ENCODE measurements at places on chromosomes 7 and 10.

DNA sequence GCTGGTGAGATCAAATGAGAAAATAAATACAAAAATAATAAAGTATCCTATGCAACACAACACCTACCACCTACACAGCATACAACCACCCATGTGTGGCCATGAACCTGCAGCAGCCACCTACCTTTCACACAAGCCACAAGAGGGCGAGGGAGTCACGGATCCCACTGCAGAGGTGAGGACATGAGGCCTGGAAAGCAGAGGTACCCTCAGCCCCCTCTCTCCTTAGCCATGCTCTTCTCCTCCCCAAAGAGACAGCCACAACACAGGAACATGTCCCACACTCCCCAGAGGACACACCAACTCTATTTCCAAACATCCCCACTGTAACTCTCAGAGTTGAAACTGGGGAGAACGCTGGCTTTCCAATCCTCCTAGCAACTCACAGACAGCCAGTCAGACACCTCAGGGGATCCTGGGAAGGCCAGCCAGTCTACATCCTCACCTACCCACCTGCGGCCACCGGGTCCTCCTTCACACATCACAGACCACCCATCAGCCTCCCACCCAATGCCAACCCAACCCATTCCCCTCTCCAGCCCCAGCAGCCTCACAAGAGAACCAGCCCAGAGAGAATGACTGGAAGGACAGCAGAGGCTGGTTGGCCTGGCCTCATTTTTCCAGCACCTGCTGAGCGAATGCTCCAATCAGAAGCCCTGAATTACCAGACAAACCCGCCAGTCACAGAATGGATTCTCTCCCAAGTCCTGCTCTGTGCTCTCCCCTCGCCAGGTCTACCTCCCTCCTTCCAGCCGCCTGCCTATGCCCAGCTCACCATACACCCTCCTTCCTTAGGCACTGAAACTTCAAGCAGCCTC is 18.4 kb downstream of the DLG5 start:
- no peak for DNase-seq

GRCh38 chr7:110922906-110923305 is 168.0 kb upstream of the LRRN3 start:
- no peak for DNase-seq

- no peak for DNase-seq
These were observed 28.2 kb downstream of the UMAD1 start for GRCh38 chr7:7668706-7669105.

- DNase-seq = no peak
These were observed 13.1 kb upstream of the BRAF start for GRCh38 chr7:140937702-140938264.

GRCh38 chr10:8042721-8043568 is 11.5 kb upstream of the GATA3 start:
- DNase-seq = no peak

DNA sequence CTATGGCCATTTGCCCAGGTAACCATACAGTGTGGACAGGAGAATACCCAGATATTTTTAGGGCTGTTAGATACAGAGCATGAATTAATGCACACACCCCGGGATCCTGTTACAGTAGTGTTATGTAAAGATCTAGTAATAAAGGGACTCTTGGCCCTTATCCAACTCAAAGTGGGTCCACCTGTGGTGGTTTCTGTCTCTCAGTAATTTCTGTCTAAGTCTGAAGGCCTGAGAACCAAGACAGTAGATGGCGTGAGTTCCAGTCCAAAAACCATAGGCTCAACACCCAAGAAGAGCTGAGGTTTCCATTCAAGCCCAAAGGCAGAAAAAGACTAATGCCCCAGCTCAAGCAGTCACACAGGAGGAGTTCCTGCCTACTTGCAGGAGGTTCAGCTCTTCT is 277.7 kb downstream of the ZEB1 start:
- no peak for DNase-seq

DNA sequence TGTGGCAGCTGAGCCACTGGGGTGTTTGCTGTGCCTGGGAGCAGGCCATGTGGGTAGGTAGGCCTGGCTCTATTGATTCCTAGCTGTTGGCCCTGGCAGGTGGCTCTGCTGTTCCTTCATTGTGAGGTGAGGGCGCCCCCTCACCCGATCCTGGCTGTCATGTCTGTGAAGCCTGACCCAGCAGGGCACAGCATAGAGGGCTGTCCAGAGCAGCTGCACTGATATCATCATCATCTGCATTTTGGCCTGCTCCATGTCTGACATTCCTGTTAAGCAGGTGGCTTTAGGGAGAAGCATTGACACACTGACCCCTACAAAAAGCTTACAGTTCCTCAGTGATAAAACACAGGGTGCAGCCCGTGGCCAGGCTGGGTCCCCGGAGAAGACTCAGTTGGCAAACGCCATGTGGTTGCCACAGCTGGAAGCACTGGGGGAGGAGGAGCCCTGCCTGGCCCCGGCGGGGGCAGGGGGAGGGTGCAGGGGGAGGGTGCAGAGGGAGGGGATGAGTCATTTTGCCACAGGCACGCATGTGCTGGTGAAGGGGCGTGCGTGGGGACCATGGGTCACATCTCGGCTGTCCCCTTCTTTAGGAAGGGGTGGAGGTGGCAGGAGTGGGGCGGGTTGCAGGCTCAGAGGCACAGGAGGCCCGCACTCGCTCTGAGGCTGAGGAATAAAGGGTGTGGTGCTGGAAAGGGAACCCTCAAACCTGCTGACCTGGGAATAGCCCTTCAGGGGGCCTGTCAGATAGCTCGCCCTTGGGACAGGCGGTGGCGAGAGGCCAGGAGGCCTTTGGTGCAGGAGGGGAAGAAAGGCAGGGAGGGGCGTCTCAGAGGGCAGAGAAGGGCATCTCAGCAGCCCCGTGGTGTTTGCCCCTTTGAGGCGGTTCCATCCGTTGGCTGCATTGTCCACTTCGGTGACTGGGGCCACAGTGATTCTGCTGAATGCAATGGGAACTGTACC is 31.6 kb downstream of the IKZF1 start:
- DNase-seq = no peak

DNA sequence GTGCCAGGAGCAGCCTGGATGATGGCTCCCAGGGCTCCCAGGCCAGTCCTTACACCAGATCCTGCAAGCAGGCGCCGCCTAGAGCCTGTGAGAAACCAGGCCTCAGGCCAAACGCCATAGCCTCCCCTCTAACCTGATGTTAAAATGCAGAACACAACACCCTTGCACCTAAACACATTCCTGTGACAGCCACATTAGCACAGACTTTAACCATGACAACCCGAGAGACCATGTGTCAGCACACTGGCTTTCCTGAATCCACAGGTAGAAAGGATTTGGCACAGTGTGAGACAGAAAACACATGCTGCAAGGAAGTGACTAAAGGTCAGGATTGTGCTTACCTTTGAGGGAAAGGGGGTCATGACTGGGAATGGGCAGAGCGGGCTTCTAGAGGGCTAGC is 59.9 kb downstream of the SGMS1 start:
- no peak for DNase-seq

DNA sequence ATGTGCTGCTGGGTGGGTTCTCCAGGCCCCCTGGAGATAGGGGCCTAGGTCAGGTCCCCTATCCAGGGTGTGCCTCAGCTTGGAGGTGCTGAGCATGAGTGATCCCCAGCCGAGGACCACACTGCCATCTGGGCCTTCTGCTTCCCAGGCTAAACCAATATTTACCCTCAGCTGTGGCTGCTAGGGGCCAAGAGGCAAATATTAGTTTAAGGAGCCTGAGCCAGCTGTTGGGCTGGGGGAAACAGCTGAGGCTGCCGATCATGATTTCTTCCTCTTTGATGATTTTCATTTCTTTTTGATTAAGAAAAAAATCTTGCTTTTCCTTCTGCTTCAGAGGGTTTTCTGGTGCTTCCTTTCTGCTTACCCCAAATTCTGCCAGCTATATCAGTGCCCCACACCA is 83.4 kb downstream of the NEURL1 start:
- no peak for DNase-seq

DNA sequence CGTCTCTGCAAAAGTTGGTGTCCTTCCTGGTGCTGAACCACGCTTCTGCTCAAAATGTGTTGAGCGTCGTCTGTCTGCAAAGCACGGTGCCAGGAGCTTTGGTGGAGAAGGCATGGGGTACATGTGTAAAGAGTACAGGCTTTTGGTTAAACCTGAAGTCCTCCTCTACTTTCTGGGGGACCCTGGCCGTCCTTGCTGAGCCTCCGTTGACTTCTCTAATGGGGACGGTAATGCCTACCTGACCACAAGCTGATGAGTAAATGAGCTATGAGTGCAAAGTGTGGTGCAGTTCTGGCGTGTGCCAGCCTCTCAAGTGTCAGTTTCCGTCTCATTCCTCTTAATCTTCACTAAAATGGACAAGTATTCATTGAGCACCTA is 527 bp upstream of the HERPUD2 start:
- DNase-seq = no peak

GRCh38 chr10:89302625-89303024 is 779 bp downstream of the IFIT2 start:
- DNase-seq = no peak

DNA sequence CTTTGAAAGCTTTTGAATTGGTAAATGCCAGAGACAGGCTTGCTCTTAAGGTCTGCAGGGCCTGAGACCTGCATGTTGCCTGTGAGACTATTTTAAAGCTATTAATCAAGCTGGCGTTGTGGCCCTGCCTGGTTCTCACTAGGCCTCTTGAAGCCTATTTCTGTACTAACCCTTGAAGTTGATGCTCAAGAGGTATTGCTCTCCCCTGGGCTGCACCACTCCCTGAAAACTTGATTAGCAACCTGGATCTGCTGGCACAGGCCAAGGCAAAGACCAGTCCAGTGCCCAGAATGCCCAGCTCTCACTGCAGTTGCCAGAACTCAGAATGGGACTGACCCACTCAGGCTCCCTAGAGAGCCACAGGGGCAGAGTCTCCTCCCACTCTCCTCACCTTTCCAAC is 220.0 kb upstream of the MEOX2 start:
- no peak for DNase-seq

- DNase-seq = no peak
These were observed 210.0 kb upstream of the KLF14 start for GRCh38 chr7:130943981-130944380.

- no peak for DNase-seq
These were observed 420.4 kb downstream of the DNAJB6 start for GRCh38 chr7:157757211-157757610.

DNA sequence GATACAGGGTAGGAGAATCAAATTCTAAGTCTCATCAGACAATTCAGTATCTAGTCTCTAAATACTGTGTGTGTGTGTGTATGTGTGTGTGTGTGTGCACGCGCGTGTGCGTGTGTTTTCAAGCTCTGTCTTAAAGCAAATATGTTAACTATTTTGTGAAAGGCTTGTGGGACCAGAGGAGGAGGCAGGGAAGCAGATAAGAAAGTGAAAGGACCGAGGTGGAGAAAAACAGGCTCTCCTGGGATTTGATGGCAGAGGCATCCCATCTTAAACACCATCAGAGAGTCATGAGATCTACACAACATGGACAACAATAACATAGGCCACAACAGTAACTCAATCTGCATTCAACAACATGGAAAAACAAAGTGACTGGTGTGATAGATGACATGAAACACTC is 67.1 kb downstream of the PIP4K2A start:
- DNase-seq = no peak

DNA sequence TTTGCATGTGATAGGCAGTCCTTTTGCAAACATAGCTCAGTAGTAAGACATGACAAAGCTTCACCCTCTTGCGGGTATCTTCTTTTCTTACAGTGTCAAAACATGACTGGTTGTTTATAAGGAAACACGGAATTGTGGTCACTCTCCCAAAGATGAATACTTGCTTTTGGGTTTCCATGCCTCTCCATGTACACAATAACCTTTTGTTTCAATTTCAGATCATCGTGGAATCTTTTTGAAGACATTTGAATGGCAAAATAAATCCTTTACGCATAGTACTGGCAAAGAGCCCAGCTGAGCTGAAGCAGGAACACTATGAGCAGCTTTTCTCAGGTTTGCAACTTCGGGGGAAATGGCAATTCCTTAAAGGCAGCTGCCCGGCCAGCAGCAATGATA is 156.8 kb upstream of the FRMD4A start:
- DNase-seq = no peak
